Stimulated activated CD8-positive, alpha-beta memory T cell treated with anti-CD3 and anti-CD28 coated beads, Interleukin-4, amount 100 ng/mL, for 1 hour (primary cell): ENCODE measurements at places on chromosomes 1 and 21.
A peak's percentile ranks its signal among the peaks of the same experiment; 100 is the strongest.

DNA sequence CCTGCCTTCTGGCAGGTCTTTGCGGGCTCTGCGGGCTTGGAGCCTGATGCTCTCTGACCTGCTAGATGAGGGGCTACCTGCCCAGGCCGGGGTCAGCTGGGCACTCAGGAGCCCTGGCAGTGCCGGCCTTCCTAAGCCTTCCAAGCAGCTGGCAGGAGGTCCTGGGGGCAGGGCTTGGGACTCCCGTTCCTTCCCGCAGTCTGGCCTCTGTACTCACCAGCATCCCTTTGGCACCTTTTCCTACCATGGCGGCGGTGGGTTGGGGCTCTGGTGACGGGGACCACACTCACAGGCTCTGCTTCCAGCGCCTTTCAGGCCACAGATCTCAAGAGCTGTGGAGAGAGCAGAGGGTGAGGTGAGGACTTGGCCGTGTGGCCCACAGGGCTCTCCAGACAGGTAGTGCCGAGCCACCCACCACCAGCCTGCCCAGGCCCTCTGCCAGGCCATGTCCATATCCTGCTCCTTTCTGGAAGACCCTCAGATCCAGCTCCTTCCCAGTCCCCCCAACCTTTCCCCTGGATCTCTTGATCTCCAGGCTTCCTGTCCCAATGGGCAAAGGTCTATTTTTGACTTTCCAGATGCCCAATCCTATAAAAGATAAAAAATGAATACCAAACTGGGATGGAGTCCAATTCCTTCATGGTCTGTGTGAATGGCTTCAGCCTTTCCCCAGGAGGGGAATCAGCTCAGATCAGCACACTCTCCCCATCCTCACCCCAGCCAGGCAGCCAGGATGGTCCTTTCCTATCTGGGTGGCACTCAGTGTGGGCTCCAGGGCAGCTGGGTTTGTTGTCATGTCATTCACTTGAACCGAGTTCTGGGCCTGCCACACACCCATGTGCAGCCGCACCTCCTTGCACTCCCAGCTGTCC is 7.0 kb downstream of the SLC6A9 start:
- no peak for DNase-seq

- no peak for DNase-seq
Measured at GRCh38 chr1:98669355-98670296, 8.1 kb downstream of the SNX7 start.

- no peak for DNase-seq
Measured at GRCh38 chr1:4515727-4516289, 138.6 kb upstream of the AJAP1 start.

- no peak for DNase-seq
Measured at GRCh38 chr1:154407198-154408091, 2.3 kb downstream of the IL6R start.

GRCh38 chr21:29406385-29406784 is 107.7 kb downstream of the BACH1 start:
- no peak for DNase-seq

DNA sequence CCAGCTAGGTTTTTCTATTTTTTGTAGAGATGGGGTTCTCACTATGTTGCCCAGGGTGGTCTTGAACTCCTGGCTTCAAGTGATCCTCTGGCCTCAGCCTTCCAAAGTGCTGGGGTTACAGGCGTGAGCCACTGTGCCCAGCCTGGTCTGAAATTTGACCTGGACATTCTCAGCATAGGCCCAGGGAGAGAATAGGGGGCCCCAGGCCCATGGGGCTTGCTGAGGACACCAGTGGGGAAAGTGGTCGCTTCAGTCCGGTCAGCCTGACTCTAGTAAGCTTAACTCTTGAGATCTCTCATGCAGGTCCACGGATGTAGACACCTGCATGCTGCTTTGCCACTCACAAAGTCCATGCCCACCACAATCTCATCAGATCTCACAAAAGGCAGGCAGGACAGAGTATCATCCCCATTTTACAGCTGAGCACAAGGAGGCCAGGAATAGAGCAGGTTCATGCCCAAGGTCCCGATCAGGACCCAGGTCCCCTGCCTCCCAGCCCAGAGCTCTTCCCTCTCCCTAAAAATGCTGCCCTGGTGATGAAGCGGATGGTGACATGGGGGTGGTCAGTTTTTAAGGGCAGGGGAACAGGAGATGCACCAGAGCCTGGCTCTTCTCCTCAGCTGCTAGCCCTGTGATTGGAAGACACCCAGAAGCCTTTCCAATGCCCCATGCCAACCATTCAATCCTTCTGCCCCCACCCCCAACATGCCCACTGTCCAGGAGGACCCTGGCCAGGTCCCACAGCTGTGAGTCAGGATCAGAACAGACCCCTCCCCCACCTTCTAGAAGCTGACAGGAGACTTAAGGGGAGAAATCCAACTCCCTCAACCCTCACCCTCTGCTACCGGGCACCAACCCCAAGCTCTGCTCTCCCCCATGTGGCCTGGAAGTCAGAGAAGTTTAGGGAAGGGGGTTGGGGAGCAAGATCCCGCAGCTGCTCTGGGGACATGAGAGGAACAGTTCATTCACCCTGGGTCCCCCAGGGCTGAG is 1.8 kb downstream of the FHL3 start:
- no peak for DNase-seq

- no peak for DNase-seq
Measured at GRCh38 chr1:58829866-58830265, 46.0 kb upstream of the JUN start.

GRCh38 chr1:224623743-224624333 is 7.7 kb downstream of the CNIH3 start:
- peak; percentile 27 for DNase-seq

- no peak for DNase-seq
Measured at GRCh38 chr1:85836736-85837135, 128.5 kb upstream of the ZNHIT6 start.

DNA sequence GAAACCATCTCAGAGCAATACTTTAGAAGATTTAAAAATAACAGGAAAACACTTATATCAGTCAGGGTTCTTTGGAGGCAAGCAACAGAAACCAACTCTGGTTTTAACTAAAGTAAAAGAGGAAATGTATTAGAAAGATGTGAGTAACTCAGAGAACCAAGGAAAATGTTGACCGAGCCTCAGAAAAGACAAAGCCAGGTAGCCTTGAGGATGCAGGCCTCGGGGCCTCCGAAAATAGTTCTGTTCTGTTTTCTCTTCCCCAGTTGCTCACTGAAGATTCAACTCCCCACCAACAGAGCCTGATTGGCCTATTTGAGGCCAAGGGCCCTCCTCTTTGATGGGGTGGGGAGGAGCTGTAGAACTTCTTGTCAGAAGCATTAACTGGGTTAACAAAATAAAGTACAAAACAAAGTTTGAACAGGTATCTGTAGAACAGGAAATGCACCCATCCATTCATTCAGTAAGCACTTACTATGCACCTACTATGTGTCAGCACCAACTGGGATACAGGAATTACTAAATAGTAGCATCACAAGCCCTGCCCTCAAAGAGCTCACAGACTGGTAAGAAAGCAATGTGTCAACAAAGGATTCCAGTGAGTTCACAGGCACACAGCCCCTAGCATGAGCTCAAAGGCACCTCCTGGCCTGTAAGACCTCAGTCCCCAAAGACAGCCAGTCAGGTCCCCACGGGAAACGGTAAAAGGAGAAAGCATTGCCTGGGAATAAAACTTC is 12.6 kb downstream of the SLAMF8 start:
- DNase-seq, result no peak

- no peak for DNase-seq
Measured at GRCh38 chr1:113792986-113793385, 19.3 kb downstream of the RSBN1 start.

DNA sequence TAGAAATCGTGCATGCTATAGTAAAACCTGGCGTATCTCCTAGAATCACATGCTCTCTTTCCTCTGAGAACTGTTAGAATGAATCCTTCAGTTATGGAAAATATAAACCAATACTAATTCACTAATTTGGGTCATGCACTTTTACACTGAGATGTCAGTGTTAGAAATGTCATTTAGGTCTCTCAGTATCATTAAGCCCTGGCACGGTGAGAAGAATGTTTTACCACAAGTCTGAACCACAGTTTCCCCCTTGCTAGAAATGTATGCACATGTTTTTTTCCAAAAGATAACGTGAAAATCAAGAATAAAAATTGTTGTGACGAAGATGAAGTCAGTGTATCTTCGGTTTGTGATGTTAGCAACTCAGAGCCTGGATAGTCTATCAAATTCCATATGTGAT is 1062.7 kb upstream of the NCAM2 start:
- DNase-seq, result no peak

DNA sequence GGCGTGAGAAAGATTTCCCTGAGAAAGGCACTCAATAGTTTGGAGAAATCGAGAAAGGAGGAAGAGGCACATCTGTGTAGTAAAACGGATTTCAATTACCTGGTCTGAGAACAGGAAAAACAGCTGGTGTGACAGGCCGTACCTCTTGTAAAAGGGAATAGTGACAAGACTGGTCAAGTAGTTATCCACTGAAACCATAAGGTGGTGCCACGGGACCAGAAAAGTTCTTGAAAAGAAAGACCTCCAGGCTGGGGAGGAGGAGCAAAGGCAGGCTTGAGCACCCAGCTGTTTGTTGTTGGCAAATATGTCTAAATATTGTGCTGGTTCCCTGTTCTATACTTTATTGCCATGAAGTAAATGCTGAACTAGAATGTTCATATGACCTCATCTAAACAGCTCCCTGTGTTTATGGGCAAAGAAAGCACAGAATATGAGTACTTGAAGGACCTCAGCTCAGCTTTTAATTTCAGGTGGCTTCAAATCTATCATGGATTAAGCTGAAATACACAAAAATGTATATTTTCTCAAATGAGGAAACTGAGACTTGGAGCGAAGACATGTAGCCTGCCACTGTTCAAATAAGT is 4.0 kb downstream of the HAO2 start:
- DNase-seq, result no peak

GRCh38 chr1:155938220-155938627 is 3.2 kb upstream of the RXFP4 start:
- no peak for DNase-seq

- no peak for DNase-seq
Measured at GRCh38 chr1:74835051-74835450, 102.1 kb downstream of the TYW3 start.

DNA sequence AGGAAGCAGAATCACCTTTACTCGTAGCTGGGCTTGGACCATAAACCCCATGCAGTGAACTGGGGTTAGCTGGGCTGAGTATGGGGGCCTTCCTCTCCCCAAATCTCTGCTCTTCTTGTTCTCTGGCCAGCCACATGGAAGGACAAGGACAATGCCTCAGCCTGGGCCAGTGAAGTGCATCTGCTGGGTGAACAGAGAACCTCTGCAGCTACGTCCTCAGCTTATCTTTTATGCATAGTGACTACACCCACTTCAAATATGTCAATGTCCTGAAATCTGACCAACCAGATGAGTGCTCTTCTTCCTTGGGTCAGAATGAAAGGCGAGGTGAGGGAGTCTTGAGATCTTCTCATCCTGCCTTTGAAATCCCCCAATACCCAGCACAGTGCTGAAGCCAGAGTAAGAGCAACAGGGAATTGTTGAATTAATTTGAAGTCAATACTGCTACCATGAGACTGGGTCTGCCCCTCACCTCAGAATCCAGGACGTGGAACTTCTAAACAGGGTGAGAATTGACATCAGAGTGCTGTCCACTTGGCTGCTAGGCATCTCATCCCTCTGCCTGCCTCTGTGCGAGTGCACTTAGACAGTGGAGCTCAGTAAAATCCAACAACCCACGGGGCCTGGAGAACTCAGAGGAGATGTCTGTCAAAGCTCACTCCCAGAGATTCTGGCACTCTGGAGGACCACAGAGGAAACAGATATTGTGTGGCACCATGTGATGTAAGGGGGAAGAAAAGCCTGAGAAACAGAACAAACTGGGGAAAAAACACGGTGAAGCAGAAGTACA is 99.0 kb downstream of the IER5 start:
- DNase-seq, result no peak

DNA sequence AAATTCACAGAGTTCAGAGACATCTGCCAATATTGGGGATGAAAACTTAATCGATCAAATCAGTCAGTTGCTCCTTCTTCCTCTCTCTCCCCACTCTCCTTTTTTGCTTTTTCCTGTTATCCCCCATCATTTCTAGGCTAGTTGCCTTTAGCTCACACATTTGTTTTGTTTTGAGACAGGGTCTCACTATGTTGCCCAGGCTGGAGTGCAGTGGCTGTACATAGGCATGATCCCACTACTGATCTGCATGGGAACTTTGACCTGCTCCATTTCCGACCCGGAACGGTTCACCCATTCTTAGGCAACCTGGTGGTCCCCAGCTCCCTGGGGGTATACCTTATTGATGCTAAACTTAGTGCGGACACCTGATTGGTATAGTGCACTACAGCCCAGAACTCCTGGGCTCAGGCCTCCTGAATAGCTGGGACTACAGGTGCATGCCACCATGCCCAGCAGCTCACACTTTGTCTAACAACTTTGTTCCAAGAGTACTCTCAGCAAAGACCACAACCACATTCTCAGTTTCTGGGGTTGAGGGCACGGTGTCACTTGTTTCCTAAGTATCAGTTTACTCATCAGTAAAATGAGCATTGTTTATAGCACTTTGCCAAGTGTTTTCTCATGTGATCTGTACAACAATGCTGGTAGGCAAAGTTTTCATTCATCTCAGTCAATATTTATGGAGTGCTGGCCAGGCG is 6.7 kb upstream of the ELOA start:
- no peak for DNase-seq

- no peak for DNase-seq
Measured at GRCh38 chr1:68359045-68359444, 90.7 kb downstream of the RPE65 start.

GRCh38 chr1:24606621-24607020 is 36.5 kb upstream of the SRRM1 start:
- DNase-seq, result no peak

GRCh38 chr1:95034506-95034905 is 38.2 kb downstream of the ALG14 start:
- DNase-seq, result no peak

GRCh38 chr1:23897083-23897482 is 16.1 kb downstream of the CNR2 start:
- DNase-seq, result no peak

DNA sequence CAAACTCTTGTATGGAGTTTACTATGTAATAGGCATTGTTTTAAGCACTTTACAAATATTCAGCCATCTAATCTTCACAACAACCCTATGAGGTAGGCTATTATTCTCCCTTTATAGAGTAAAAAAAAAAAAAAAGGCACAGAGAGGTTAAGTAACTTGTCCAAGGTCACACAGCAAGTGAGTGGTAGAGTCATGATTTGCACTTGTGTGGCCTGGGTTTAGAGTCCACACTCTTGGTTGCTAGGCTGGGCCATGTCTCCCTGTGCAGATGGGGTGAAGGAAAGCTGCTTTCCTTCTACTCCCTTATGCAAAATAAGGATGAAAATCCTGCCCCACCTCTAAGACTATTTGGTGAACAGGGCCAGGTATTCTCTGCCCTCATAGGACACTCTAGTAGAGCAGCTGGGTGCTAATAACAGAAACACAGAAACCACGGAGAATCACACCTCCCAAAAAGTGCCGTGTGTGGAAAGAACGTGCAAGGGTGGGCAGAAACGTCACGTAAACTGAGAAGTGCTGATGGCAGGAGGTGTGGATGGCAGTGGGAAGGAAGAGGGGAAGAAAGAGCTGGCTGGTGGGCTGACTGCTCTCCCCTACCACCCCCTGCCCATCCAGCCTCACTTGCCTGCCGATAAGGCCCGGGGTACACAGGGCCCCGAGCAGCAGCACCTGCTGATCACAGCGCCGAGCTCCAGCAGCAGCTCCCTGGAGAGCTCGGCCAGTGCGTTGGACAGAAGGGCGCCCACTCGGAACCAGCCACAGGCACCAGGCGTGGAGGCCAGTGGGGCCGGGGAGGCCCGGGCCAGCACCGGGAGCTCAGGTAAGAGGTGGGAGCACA is 28.3 kb upstream of the VPS13D start:
- DNase-seq, result no peak

GRCh38 chr1:39470040-39470439 is 21.4 kb upstream of the BMP8A start:
- no peak for DNase-seq

GRCh38 chr1:162011337-162012012 is 12.2 kb downstream of the OLFML2B start:
- DNase-seq, result no peak
